Left ventricle myocardium superior (tissue), 1 donor: ENCODE measurements at places on chromosomes 3 and 15. TPM values are rescaled to one million over a fixed set of nuclear protein-coding genes. Genes with fewer than 3 reads are reported as not detected.

- no peak for DNase-seq
Measured at GRCh38 chr3:128714887-128715491, 11.0 kb upstream of the RAB7A start.

DNA sequence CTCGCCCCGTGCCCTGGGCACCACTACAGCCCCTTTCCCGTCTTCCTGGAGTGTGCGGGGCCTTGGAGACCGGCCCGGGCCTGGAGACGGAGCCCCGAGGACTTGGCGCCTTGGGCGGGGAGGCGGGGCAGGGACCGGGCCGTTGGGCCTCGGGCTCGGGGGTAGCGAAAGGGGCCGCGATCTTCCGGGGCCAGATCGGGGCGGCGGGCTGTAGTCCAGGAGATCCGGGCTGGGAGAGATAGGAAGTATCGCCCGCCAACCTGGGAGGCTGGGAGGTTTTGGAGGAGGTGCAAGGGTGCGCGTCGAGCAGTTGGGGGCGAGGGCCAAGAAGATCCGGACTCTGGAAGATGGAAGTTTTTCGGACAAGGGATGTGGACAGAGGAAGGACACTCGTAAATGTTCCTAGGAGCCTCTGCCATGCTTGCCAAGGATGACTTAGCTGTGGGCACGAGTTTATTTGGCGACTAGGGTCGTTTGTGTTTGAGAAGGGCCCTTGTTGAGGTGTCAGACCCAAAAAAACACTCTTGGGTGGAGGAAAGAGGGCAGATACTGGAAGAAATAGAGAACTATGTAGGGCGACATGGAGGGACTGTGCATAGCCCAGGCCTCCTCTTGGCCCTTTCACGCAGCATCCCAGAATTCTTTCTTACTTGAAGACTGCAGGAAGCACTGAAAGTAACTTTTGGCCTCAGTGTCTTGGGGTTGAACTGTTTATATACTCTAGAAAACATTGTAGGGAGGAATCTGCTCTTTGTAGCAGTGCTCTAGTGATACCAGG lies 712 bp downstream of the RTF1 start:
- no peak for DNase-seq

- no peak for DNase-seq
Measured at GRCh38 chr3:52873433-52874159, 23.8 kb downstream of the STIMATE start.

- peak; percentile 90 for DNase-seq
Measured at GRCh38 chr15:93028632-93029213, 60.3 kb downstream of the RGMA start.

DNA sequence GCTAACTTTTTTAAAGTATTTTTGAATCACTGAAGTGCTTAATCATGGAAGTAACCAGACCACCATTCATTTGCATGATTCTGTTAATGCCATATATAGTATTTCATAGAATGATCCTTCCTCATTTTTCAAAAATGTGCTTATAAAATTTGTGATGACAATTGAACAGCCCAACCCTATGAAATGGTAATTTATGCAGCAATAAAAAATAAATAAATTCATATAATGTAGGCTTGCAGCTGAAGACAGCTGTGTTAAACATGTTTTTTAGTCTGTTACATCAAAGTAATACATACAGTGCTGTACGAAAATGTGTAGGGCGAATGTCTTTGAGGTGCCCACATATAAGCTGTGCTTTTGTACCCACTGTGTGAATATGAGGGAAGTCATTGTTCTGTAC lies 131.7 kb downstream of the FILIP1L start:
- no peak for DNase-seq

DNA sequence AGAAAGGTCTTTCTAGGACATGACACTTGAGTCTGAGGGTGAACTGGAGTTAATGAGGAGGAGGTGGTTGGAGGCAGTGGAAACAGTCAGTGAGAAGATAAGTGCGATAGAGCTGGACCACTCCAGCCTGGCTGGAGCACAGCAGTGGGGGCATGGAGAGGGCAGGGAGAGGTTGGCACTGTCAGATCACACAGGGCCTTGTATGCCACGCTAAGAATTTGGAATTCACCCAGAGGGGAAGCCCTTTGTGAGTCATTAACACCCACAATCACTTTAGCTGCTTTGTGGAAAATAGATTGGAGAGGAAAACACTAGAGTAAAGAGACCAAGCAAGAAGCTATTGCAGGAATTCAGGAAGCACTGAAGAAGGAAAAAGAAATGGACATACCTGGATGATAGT lies 83.3 kb downstream of the ZNF621 start:
- no peak for DNase-seq

DNA sequence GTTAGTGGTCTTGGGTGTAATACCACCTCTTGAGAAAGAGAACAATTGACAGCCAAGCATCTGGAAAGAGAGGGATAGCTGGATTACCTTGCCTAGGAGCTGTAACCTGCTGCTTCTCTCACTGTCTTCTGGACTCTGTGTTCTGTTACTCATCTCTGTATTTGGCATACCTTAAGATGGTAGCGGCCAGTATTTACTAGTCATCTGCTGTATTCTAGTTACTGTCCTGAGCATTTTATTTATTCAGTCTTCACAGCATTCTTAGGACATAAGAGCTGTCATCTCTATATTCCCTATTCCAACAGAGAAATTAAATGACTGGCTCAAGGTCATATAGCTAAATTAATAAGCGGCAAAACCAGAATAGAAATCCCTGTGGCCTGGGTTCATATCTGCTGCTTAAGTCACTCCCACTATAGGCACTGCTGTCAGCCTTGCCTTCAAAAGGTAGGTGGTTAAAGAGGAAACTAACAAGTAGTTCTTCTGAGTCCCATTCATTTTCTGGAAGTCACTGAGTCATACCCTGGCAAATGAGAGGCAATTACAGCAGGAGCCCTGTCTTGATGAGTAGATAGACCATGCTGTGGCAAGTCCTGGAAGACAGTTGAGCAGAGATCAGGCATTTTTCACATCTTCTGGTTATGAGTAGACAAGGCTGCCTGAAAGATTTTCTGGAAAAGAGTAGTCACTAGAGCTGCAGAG lies 68.2 kb downstream of the RAB7A start:
- no peak for DNase-seq

- DNase-seq = no peak
Measured at GRCh38 chr3:110968076-110968475, 103.5 kb upstream of the NECTIN3 start.

DNA sequence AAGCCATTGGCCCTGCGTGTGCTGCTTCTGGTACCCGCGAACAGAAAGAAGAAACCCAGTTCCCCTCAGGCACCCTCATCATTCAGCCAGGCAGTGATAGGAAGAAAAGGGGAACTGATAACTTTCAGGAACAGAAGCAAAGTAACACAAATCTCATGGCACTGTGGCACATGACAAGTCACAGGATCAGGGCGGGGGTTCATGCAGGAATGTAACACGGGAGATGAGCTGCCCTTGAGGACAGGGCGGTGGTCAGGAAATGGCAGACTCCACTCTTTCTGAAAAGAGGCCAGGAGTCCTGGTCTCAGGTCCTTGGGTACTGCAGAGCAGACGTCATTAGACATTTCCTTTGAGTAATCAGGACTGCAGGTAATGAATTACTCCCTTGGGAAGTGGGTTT lies 95.5 kb downstream of the CCNL1 start:
- no peak for DNase-seq

DNA sequence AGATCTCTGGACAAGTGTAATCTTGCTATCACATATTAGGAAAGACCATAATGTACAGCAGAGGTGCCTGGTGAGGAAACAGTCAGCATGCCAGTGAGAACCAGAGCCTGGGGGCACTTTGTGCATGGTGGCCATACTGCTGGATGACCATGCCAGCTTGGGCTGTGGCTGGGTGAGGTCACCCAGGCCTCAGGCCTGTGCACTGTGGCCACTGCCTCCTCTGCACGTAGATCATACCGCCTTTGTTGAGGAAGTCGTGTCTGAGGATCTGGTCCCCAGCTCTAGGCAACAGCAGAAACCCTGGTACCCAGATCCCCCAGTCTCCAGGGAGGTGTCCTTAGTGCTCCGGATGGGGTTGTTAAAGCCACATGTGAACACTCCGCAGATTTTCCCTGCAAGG lies 38.9 kb downstream of the ZNF710 start:
- no peak for DNase-seq

- DNase-seq = no peak
Measured at GRCh38 chr3:179734497-179735281, 81.8 kb downstream of the USP13 start.

The ACP3 gene
- total RNA-seq = 1.1 TPM

The CGNL1 gene
- total RNA-seq = 15.2 TPM

The LSAMP gene
- total RNA-seq = 19.9 TPM

The HAPLN3 gene
- total RNA-seq = 2.0 TPM

The SLC9C1 gene
- 2.3 TPM for total RNA-seq

The CCR3 gene
- total RNA-seq = not detected

The LTF gene
- total RNA-seq = 3.7 TPM
